Left ventricle myocardium superior (tissue), 1 donor: ENCODE measurements at places on chromosomes 11 and 22.

DNA sequence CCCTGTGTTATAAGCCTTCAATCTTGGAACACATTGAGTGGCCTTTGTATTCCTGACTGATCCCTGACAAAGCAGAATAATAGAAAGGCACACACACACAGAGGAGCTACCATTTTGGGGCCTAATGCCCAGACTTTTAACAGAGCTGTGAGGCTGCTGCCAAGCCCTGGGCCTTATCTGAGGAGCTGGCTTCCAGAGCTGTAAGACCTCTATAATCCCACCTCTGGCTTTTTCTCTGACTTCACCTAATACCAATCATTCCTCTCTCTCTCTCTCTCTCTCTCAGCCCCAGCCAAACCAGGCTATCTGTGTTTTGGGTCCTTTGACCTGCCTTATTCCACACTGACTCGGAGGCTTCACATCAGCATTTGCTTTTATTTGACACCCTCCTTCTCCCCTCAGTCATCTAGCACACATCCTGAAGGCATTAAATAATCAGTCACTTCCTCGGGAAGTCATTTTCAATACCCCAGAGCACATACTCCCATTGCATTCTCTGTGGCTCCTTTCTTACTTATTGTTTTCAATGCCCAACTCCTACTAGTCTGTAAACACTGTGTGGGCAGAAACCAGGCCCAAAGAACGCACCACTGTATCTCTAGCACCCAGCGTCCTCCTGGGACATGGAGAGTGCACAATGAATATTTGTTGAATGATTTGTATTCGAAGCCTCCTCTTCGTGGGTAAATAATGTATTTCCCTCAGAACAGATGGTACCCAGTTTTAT, 21.2 kb upstream of the TRIM44 start:
- no peak for DNase-seq

DNA sequence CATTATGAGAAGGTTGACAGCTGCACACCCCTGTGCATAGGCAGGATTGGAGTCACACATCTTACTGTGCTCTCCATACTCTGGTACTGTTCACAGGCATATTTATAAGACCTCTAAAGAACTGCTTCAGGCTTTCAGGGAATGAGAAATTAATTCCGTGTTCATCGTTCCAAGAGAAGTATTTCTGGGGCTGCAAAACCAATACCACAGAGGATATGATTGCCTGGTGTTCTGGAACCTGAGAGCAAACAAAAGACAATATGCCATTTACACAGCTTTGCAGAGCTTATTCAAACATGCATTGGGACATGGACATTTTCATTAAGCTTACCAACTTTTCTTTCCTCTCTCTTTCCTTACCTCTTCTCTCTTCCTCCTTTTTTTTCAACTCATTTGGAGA, 388.7 kb downstream of the NTM start:
- DNase-seq, result no peak

GRCh38 chr11:45410391-45411227, 124.5 kb upstream of the SYT13 start:
- no peak for DNase-seq

DNA sequence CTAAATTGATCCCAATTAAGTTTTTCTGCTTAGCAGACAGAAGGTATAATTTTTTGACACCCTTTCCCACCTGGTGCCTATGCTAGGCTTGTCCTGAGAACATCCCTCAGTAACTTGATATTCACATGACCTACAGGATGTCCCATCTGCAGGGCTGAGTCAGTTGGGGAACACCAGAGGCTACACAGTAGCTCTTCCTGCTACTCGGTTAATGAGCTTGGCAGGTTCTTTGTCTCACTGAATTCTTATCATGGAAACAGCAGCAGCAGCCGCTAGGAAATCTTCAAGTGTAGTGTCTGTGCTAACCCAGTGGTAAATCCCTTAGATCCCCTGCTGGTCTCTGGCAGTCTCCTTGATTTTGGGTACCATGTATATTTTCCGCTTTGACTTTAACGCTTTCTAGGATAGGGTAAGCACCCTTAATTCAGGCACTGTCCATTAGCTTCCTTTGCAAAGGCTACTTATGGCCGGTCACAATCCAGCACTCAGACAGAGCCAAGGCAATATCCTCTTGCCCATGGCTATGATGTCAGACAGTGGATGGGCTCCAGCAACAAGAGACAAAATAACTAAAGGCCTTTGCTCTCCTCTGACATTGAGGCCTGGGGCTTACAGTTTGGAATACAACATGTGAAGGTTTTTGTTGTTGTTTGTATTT, 8.5 kb downstream of the MRPL16 start:
- DNase-seq, result no peak

GRCh38 chr11:73566977-73567755, 30.7 kb downstream of the FAM168A start:
- DNase-seq, result no peak

GRCh38 chr22:49763696-49764095, 64.0 kb downstream of the BRD1 start:
- peak; percentile 8 for DNase-seq

- no peak for DNase-seq
These were observed 13.4 kb upstream of the GRK2 start for GRCh38 chr11:67252831-67253239.

- no peak for DNase-seq
These were observed 13.2 kb downstream of the MPZL3 start for GRCh38 chr11:118238929-118239328.

- DNase-seq, result no peak
These were observed 12.8 kb upstream of the MRGPRD start for GRCh38 chr11:68993546-68993945.

DNA sequence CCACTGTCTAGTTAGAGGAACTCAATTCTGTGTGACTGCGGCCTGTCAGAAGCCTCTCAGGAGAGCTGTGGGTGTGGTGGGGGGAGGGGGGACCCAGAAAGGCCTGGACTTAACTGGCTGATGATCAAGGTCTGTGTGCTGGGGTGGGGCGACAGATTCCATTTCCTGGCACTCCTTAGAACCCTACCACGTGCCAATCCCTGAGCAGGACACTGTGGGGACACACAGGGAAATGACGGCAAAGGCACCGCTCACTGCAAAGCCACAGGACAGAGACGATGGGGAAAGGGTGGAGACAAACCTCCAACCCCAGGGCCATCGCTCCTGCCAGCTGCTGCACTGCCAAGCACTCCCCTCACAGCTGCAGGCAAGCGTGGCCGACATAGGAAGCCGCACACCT, 58.4 kb upstream of the BID start:
- peak; percentile 53 for DNase-seq

- DNase-seq, result no peak
These were observed 11.8 kb downstream of the RNF121 start for GRCh38 chr11:71940561-71941219.

GRCh38 chr11:123509737-123510578, 79.9 kb downstream of the GRAMD1B start:
- no peak for DNase-seq

GRCh38 chr22:21047035-21047661, 1.4 kb downstream of the LRRC74B start:
- no peak for DNase-seq

DNA sequence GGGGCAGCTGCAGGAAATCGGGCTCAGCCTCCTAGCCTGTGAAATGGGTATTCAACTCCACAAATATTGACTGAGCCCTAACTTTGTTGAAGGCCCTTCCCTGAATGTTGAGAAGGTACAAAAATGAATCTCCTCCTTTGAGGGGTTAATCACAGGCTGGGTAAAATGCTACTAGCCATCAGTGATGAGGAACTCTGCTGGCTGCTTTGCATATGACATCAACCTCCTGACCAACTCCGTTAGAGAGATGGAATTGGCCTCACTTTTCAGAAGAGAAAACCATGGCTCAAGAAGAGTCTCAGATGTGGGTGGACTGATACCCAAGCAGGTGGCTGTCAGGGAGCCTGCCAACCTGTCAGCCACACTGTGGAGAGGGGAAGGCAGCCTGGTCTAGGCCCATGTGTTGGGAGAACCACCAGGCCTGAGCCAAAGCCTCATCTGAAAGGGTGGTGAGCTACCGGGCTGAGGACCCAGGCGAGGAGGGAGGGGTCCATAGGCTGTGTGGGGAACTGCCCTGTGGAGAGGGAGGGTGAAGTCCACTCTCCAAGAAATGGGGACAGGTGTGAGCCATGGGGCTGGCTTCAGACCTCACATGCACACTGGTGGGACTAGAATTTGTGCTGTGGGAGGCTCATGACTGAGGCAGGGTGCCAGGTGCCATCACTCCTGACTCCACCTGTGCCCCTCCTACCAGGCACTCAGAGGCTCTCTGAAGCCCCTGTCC, 11.8 kb downstream of the CDCA5 start:
- DNase-seq, result no peak

GRCh38 chr11:2803186-2804091, 82.1 kb downstream of the CDKN1C start:
- no peak for DNase-seq

DNA sequence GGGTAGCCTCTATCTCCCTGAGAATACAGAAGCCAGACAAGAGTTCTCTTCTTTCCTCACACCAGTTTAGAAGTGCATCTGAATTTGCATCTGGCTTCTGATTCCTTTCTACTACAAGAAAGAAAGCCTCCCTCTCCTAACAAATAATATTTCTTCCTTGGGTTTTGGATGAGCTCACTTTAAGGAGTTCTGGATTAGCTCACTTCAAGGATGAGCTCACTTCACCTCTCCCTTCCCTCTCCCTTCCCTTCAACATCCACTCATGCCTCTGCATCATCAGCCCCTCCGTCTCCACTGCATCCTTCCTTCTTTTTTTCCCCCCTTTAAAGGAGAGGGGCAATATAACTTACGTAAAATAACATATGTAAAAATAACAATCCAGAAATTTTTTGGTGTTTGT, 1.6 kb upstream of the MTNR1B start:
- DNase-seq, result no peak
